T47D (cell line): ENCODE measurements at places on chromosomes 1 and 21.

GRCh38 chr1:8752411-8752810 is 65.0 kb downstream of the RERE start:
- DNase-seq = no peak

- DNase-seq = peak; percentile 67
Observed at GRCh38 chr1:156676820-156677615, at the start of gene NES. TSS of gene NES (minus strand) at chr1:156677407. CDS start at chr1:156677264, 143 bp downstream.

- no peak for DNase-seq
Observed at GRCh38 chr1:179169616-179170467, 59.6 kb downstream of the ABL2 start.

- DNase-seq = no peak
Observed at GRCh38 chr1:59012378-59012777, 228.5 kb upstream of the JUN start.

DNA sequence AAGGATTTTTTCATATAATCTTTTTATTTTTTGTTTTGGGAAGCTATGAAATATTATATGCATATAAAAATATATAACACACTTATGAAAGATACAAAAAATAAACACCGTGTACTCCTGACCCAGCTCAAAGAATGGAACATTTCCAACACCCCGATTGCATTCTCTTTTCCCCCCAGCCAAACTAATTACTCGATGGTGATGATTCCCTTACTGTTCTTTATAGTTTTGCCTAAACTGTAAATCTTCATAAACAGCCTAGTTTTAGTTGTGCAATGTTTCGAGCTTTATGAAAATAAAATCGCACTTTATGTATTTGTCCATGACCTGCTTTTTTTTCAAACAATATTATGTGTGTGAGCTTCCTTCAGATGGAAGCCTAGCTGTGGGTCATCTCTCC is 352.0 kb upstream of the KAZN start:
- DNase-seq = no peak

DNA sequence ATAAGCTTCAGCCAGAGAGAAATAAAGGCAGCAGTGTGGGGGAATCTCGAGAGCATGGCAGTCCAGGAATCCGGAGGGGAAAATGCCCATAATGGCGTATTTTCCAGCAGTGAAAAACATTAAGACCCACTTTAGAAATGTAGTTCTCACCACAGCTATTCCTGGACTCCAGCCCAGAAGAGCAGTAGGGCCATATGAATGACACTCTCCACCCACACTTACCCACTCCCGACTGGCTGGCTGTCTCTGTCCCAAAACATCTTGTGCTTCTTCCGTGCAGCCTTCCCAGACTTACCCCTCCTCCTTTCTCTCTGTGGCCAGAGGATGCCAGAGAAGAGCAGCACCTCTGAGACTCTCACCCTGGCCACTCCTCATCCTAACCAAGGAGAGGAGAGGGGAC is 56.4 kb downstream of the TRABD2B start:
- DNase-seq = no peak

DNA sequence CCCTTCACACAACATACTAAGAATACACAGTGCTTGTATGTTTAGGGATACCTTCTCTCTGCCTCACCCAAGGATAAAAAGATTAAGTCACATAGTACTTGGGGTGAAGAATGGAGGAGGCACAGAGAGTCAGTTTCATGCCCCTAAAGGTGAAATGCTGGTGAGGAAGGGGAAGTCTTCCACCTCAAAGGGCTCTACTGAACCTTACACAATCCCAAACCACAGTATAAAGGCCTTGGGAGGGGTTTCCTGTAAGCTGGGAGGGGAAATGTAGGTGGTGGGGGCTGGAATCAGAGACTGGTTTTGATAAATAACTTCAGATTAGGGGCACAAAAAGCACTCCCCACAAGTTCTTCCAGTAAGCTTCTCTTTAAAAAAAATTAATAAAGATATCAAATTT is 3.5 kb downstream of the MINDY1 start:
- DNase-seq = no peak

- DNase-seq = no peak
Observed at GRCh38 chr1:51941528-51941927, 49.0 kb downstream of the RAB3B start.
